ENCODE measurements at places on chromosomes 5 and 9.

DNA sequence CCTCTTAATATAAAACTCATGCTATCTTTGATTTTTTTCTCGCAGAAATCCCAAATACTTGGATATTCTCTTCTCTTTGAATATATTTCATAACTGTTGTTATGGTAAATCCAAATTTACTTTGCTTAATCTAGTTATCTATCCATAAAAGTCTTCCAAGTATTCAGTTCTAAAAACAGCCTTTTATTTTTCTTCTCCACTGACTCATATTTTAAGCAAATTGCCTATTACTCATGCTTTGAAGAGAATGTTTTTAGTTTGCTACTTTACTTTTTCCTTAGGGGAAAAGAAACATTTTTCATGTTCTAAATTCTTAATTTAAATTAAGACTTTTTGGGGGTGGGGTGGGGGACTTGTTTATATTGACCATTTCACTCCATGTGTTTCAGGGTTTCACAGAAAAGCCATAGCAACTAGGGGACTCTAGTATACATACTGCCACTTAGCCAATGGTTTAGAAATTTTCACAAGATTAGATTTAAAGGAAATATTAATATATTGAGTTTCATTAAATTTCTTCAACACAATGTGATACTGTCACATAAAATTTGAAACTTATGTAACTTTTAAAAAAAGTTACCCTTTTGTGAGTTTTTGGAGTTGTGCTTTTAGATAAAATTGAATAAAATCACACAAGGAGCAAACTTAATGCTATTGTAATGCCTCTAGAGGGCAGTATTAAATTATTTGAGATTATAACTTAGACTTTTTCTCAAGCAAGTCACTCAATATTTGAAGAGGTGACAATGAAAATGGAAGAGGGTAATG is 545.8 kb upstream of the ARRDC3 start:
- DNase-seq = no peak

GRCh38 chr5:79490323-79490936 is 23.5 kb downstream of the HOMER1 start:
- no peak for DNase-seq

DNA sequence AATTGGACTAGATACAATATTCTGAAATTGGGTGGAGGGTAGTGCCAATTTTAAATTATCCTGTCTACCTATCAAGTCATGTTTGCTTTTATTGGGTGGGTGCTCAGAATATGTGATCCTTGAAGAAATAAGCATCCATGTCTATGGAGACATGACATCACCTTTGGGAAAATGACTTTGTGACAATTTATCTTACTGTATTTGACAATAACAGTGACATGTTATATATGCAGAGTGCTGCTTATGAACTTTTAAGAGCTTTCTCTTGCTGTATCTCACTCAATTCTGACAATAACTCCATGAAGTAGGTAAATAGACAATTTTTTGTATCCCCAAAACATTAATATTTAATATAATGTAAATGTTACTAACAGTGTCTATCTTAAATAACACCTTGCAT is 15.1 kb upstream of the ACTBL2 start:
- no peak for DNase-seq

DNA sequence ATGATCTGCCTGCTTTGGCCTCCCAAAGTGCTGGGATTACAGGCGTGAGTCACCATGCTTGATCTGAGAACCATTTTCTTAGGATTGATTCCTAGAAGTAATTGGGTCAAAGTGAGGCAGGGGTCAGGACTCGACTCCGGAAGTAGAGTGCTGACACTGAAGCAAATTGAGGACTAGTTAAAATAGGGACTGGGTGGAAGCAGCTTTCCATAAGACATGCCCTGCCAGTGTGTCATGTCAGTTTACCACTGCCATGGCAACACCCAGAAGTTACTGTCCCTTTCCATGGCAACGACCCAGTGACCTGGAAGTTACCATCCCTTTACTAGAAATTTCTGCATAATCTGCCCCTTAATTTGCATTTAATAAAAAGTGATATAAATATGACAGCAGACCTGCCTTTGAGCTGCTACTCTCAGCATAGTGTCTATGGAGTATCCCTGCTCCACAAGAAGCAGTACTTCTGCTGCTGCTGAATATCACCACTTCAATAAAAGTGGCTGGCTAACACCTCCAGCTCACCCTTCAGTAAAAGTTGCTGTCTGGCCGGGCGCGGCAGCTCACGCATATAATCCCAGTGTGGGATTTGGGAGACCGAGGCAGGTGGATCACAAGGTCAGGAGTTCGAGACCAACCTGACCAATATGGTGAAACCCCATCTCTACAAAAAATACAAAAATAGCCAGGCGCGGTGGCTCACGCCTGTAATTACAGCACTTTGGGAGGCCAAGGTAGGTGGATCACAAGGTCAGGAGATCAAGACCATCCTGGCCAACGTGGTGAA is 47.8 kb upstream of the JADE2 start:
- DNase-seq = no peak

- DNase-seq = no peak
Measured at GRCh38 chr9:87685441-87685840, 40.5 kb upstream of the CTSL start.

- DNase-seq = no peak
Measured at GRCh38 chr5:135214897-135215616, 181.0 kb upstream of the PITX1 start.
